ENCODE measurements at places on chromosomes 2 and 18.

DNA sequence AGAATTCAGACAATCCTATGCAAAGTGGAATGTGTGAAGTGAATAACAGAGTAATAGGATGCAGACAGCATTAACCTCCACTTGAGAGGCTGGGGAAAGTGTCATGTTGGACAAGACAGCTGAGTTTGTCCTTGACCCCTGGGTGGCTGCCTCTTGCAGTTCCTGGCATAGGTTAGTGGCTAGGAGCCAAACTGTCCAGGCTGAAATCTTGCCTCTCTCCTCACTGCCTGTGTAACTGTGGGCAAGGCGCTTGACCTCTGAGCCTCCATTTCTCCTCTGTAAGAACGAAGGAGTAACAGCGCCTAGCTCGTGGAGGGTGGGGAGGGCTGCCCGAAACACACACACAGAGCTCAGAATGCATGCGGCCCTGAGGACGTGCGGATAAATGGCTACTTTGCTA lies 34.8 kb upstream of the LDLRAD4 start:
- DNase-seq: no peak

DNA sequence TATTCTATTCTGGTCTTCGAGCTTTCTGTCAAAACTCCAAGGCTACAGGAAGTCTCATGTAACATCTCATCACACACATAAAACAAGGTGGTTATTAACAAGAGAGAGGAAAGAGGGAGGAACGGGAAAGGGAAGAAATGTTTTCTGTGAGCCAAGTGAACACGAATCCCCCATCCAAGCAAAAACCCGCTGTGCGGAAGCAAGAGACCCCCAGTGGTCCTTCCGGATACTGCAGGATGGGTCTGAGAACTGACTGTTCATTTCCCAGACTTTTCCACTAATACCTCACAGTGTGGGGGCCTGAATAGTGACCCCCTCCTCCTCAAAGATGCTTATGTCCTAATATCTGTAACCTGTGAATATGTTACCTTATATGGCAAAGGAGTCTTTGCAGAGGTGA lies 19.0 kb upstream of the DIPK1C start:
- DNase-seq: no peak

DNA sequence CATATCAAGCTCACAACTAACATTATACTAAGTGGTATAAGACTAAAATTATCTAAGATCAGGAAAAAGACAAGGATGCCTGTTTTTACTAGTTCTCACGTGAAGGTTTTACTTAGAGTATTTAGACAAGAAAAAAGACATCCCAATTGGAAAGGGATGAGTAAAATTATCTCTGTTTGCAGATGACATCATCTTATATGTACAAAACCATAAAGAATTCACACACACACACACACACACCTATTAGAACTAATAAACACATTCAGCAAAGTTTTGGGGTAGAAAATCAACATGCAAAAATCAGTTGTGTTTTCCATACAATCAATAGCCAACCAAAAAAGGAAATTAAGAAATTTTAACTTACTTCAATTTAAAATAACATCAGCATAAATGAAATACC lies 35.9 kb upstream of the RGPD4 start:
- DNase-seq: no peak

DNA sequence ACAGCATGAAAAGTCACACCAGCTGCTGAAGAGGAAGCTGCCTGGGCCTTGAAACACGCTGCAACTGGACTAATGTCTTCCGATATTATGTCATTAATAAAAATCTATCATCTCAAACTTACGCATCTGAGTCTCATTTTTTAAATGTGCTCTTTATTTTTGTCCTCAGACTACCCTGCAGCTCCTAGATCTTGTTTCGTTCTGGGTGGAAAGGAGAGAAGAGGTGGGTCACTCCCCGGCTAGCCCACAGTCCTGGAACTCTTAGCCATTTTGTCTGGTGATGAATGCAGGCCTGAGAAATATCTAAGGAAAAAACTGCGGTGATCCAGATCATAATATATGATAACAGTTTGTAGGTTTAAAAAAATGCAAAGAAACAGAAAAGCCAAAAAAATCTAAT lies 73.3 kb downstream of the TXNL1 start:
- DNase-seq: no peak

DNA sequence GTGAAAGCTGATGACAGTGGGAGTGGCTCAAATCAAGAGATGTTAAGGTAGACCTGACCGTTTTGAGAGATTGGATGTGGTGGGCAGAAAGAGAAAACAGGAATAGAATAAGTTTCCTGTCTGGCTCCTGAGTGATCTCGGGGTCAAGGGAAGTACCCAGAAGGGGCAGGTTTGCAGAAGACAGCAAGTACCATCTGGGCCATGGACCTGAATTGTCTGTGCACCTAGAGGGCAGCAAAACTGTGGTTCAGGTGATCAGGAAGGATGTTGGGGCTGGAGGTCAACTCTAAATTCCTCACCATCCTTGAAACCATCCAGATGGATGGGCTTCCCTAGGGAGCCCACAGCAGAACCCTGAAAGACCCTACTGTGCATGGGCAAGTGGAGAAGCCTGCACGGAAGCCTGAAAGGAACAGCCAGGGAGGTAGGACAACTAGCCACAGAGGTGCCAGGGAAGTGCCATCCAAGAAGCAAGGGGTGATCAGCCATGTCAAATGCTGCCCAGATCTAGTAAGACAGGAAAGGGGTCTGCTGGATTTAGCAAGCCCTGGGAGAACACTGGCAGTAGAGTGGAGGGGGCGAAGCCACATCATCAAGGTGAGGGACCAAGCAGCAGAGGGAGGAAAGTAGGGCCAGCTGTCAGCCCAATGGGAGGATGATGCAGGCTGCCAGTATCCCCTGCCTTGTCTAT lies 8.0 kb downstream of the TEX261 start:
- no peak for DNase-seq
